ENCODE measurements at places on chromosomes 13 and 19.

DNA sequence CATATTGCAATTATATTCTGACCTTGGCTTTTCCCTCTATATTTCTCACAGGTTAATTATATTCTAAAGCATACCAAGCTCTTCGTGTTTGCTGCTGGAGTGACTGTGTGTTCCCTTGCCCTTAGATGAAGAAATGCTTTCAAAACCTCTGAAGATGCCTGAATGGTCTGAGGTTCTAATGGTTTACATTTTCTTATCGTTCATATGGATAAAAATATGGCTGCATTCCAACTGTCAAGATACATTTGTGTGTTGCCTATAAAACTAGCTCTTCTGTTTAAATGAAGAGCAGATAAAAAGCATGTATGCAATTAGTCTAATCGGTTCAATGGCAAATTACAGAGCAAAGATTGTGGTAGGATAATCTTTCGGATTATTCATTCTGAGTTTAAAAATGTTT is 68.4 kb upstream of the ANKRD10 start:
- DNase-seq: no peak

- no peak for DNase-seq
These were observed 6.5 kb upstream of the ZNF528 start for GRCh38 chr19:52391135-52391534.

DNA sequence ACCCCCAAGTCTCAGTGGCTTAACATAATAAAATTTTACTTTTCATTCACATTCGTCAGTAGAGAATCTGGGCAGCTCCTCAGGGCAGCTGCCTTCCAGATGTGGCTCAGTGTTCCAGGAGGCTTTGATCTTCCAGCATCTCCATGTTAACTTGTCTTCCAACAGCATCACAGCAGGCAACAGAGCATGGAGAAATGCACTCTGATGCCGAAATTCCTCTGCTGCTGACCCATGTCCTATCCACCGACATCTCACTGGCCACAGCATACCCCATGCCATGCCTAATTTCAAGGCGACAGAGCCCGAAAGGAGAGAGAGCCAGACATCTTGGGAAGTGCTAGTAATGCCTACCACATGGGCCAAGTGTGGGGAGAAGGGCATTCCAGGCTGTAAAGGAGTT is 64.9 kb upstream of the MEDAG start:
- DNase-seq: no peak

DNA sequence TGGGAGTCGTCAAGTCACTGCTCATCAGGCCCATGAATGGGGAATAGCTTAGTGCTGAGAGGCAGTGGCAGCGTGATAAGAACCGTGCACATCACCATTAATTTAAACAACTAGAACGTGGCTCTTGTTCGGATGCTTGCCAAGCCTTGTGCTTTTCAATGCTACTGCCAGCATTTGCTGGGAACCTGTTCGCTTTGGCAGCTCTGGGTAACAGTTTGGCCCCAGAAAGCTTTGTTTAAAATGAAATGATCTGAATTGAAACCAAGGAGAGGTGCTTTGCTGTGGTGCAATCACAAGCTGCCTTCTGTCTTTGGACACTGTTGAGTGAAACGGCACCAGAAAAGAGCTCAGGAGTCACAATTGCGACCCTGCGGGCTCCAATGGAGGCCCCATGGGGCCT is 53.5 kb upstream of the OLFM4 start:
- DNase-seq: no peak

- DNase-seq: no peak
These were observed 1736.2 kb downstream of the SLITRK5 start for GRCh38 chr13:89407357-89407756.

DNA sequence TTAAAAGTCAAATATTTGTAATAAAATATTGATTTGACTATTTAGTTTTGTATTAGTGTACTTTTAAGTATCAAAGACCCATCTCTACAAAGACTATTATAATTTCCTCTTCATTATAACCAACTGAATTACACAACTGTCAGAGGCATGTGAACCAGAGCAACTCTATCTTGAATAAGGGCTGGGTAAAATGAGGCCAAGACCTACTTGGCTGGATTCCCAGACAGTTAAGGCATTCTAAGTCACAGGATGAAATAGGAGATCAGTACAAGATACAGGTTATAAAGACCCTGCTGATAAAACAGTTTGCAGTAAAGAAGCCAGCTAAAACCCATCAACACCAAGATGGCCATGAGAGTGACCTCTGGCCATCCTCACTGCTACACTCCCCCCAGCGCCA is 36.2 kb upstream of the ATP12A start:
- DNase-seq: no peak

DNA sequence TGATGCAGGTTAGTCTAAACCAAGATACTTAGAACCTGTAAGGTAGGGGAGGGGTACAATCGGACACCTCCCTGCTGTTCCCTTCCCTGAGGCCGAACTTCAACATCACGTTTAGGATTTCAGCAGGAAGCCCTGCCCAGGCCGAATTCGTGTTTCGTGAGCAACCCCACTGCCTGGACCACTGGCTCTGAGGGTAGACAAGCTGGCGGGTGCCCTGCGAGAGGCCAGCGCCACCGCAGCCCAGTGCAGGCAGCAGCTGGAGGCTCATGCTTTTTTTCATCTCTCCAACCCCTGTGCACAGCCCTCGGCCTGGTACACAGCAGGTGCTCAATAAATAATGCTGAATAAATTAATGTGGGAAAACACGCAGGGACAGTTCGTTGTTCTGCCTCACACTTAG is 7.7 kb downstream of the HOMER3 start:
- no peak for DNase-seq

DNA sequence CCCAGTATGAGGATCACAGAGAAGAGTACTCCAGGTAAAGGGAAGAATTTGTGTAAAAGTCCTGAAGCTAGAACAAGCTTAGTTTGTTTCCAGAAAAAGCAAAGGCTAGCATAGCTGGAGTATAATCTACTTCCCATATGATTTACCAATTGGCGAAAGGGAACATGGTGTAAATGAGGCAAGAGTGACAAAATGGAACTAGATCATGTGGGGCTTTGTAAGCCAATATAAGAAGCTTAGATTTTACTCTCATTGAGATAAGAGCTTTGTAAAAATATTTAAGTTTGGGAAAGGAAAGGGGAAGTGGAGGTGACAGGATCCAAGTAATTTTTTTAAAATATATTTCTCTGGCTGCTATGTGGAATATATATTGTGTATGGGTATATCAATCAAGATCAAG is 234.9 kb downstream of the KCTD12 start:
- DNase-seq: no peak

- DNase-seq: no peak
These were observed 188.8 kb downstream of the POSTN start for GRCh38 chr13:37409756-37410155.

- no peak for DNase-seq
These were observed 18.6 kb downstream of the ZNF177 start for GRCh38 chr19:9381361-9381785.

- DNase-seq: no peak
These were observed 630 bp downstream of the COQ8B start for GRCh38 chr19:40716031-40716481.

- DNase-seq: peak; percentile 13
These were observed 67.1 kb downstream of the NUFIP1 start for GRCh38 chr13:44921931-44922758.

- DNase-seq: no peak
These were observed 1561.0 kb upstream of the MIR17HG start for GRCh38 chr13:89786531-89786930.

Measured in inflammatory macrophage treated with lipopolysaccharide for 1 hour (primary cell).